ENCODE measurements at places on chromosomes 1 and 21. TPM values are rescaled to one million over a fixed set of nuclear protein-coding genes. Genes with fewer than 3 reads are reported as not detected.

USP16 gene
- total RNA-seq: 22.9 TPM

OR2L2 gene
- 0.06 TPM for total RNA-seq

S100A1 gene
- 5.3 TPM for total RNA-seq

LENEP gene
- total RNA-seq: not detected

LORICRIN gene
- not detected for total RNA-seq

NTRK1 gene
- 2.0 TPM for total RNA-seq

ASPM gene
- 12.7 TPM for total RNA-seq

OPRD1 gene
- 0.23 TPM for total RNA-seq

PLA2G4A gene
- total RNA-seq: 8.9 TPM

ANKRD65 gene
- 6.9 TPM for total RNA-seq

UBE2Q1 gene
- total RNA-seq: 23.9 TPM
